ENCODE measurements at places on chromosomes 3 and 15.
A peak's percentile ranks its signal among the peaks of the same experiment; 100 is the strongest.

- DNase-seq, result no peak
Measured at GRCh38 chr3:62559831-62560445, 186.6 kb upstream of the FEZF2 start.

GRCh38 chr3:57094575-57094974 is 34.1 kb downstream of the SPATA12 start:
- no peak for DNase-seq

GRCh38 chr3:135807879-135808278 is 157.6 kb upstream of the PPP2R3A start:
- DNase-seq, result no peak

GRCh38 chr3:192060160-192060781 is 599.3 kb downstream of the PYDC2 start:
- DNase-seq, result no peak

DNA sequence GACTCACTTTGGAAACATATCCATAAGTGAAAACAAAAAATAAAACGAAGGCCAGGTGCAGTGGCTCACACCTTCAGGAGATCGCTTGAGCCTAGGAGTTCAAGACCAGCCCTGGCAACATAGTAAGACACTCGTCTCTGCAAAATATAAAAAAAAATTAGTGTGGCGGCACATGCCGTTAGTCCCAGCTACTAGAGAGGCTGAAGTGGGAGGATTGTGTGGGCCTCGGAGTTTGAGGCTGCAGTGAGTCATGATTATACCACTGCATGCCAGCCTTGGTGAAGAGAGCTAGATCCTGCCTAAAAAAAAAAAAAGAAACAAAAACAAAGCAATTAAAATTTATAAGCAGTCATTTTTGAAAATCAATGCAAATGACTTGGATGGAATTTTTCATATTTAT is 54.7 kb upstream of the NANOGP8 start:
- DNase-seq, result no peak

DNA sequence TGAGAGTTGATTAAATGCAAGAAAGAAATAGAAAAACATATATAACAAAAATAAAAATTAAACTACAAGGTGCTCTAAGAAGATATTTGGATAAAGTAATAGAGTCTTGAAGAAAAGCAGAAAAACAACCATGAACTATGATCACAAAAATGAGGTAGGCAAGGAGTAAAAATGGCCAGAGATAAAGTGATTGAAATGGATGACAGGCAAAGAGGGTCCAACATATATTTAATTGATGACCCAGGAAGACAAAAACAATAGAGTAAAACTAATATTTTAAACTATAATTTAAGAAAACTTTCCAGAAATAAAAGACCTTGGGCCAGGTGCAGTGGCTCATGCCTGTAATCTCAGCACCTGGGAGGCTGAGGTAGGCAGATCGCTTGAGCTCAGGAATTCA is 22.1 kb upstream of the WDR49 start:
- DNase-seq, result no peak

DNA sequence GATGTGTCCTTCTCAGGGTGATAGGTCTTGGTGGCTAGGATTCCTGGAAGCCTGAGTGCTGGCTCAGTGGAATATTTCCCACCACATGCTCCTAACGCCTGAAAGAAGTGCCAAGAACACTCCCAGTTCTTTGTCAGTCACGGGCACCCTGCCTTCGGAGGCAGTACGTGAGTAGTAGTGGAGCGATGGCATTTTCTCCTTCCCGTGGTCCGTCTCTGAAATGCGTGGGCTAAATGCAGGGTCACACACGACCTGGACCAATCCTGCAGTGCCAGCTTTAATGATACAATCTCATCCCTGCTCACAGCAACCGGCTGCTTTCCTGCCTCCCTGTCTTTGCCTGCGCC is 14.5 kb downstream of the H1-8 start:
- no peak for DNase-seq

DNA sequence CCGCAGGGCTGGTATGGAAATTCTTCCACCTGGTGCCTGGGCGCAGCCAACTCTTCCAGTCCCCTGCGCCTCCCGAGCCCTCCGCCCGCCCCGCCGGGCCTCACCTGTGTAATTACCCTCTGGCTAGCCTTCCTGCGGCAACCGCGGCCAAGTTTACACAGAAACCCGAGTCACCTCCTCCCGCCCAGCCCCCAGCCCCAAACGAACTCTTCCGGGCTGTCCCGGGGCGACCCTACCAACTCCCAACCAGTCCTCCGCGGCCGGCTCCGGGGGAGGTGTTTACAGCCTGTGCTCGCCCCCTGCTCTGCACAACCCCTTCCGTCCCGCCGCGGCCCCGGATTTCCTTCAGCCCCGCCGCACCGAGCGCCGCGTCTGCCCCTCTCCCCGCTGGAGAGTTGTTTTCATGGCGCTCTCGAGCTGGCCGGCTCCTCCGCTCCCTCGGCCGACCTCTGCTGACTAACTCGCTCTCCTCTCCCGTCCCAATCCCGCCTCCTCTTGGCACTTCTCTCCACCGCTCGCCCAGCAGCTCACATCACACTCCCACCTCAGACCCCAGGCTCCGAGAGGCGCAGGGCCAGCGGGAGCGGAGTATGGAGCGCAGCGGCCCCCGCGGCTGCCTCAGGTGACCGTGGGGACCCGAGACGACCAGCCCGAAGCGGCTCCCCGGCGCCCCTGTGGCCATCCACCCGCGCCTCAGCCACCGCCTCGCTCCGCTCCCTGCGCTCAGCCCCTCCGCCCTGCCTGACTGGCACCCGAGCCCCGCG is 538 bp downstream of the ATOSA start:
- DNase-seq, result peak; percentile 63

GRCh38 chr15:44370830-44371229 is 56.6 kb upstream of the CTDSPL2 start:
- no peak for DNase-seq

GRCh38 chr3:175107231-175107630 is 248.1 kb downstream of the NAALADL2 start:
- no peak for DNase-seq

DNA sequence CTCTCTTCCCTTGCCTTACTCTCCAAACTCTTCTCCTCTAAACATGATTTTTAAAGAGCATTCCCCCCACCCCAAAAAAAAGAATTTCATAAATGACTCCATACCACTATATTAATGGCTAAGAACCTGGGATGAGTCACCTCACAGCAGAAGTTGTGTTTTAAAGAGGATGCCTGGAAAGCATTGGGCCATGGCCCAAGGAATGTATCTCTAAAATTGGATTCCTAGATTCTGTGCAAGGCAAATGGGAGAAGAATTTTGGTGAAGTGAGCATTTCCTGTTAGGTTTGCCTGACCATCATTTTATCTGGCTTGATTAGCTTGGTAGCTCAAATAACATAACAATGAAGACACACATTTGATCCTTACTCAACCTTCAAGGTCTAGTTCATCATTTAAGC is 251.4 kb downstream of the NR1D2 start:
- DNase-seq, result no peak

DNA sequence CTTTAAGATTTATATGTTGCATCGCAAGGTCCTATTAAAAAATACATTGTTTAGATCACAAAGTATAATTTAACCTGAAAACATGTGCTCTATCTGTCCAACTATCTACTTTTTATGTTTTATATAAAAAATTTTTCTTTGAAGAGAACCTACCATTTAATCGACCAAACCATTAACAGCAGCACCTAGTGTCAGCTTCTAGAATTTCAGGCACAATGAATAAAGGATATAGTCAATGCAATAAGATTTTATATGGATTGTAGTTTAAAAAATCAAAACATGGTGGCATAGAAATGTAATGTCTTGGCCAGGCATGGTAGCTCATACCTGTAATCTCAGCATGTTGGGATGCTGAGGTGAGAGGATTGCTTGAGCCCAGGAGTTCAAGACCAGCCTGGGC is 313.7 kb downstream of the GAP43 start:
- no peak for DNase-seq

GRCh38 chr3:58630076-58630709 is 36.4 kb downstream of the FAM3D start:
- DNase-seq, result no peak

DNA sequence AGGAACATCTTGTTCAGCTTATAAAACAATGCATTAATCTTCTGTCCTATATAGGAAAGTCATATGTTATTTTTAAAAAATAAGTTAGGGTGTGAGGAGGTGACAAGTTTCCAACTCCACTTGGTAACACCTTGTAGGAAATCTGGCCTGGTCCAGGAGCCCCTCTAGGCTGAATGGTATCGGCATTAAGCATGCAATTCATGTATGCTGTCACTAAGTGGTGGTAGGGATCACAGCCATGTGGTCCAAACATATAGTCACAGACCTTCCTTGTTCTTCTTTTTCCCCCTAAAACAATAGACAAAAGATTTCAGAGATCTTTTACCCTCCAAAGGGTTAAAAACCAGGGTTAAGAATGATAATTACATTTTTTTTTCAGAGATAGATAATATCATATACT is 4.2 kb upstream of the APBA2 start:
- no peak for DNase-seq

- no peak for DNase-seq
Measured at GRCh38 chr3:134643150-134643675, 7.6 kb downstream of the KY start.

DNA sequence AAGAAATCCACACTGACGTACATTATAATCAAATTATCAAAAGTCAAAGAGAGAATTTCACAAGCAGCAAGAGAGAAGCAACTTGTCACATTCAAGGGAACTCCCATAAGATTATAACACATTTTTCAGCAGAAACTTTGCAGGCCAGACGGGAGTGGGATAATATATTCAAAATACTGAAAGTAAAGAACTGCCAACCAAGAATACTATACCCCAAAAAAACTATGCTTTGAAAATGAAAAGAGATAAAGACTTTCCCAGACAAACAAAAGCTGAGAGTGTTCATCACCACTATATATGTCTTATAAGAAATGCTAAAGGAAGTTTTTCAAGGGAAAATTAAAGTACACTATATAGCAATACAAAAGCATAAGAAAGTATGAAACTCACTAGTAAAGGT is 91.5 kb upstream of the PPP2R3A start:
- no peak for DNase-seq

- DNase-seq, result no peak
Measured at GRCh38 chr3:151979906-151980305, 106.5 kb downstream of the SUCNR1 start.

DNA sequence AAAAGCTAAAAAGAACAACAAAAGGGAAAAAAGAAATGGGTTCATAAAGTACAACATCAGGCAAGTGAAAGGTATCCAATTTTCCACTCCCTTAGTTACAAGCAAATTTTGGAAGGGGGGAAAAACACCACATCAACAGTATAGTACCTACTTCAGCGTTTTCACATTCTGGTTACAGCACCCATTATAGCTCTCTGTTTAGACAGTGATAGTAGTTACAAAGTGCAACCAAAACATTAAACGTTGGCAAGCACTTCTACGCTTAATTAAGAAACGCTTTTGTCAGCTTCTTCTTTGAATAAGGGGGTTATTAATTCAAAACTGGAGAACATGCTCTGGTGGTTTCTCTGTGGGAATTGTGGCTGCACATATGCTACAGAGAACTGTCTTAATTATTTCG is 180.2 kb downstream of the VPS13C start:
- DNase-seq, result no peak

DNA sequence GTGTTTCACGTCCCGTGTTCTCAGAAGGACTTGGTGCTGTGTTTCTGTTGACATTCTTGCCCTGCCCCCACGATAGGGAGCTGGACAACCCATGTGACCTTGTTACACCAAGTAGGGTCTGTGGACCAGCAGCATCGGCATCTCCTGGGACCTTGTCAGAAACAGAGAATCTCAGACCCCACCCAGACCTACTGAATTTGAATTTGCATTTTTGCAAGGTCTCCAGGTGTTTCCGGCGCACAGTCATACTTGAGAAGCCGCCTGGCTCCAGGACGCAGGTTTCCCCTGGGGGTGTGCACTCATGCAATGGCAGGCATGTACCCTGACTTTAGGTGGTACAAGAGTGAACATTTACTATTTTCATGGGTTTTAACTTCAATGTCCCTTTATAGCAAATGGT is 117.9 kb downstream of the TLE3 start:
- DNase-seq, result no peak

DNA sequence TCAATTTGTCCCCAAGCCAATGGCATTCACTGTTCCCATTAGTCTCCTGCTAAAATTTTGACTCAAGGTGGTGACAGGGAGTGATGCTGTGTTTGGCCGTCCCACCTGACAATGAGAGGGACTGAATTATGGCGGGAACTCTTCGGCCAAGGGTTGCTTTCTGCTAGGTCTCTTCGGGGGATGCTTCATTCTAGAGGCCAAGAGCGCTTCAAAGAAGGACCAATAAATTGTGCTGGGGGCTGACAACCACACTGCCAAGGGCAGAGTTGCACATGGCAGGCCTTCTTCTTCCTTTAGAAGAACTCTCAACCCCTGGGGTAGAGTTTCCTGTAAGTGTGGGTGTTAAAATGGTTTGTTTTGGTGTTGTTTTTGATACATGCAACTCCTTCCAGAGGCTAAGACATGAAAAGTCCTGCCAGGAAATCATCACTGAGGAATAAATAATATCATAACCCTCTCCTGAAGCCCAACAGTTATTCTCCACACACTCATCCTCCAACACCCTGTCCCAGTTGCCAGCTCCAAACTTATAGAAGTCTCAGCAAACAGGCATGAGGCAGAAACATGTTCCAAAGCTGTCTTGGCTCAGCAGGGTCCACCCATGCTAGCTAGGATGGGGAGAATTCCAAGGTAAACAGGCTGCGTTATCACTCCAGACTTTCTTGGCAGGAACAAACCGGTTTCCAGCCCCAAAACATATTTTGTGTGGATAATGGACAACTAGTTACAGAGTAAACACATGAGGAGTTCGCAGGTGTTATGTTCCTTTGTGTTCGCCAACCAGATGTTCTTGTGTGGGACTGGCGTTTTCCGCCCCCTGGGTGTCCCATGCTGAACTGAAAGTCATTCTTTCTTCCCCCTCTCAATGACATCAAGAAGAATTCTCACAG is 396.7 kb upstream of the RGMA start:
- DNase-seq, result no peak

DNA sequence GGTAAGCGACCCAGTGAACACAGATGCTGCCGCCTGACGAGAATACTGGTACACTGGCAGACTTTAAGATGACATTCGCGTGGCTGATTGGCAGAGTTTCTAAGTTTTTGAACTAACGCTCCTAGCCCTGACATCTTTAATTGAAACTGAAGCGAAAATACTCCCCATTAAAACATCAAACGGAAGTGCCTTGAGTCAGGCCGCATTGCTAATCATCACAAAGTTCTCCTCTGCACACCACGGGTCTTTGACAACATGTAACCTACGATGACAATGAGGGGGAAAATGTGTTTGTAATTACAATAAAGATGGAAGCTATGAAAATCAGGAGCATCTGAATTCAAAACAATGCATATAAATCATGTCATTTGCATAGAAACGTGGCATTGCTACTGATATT is 44.5 kb downstream of the ATP13A4 start:
- no peak for DNase-seq

GRCh38 chr3:30286811-30287210 is 319.6 kb upstream of the TGFBR2 start:
- DNase-seq, result no peak

DNA sequence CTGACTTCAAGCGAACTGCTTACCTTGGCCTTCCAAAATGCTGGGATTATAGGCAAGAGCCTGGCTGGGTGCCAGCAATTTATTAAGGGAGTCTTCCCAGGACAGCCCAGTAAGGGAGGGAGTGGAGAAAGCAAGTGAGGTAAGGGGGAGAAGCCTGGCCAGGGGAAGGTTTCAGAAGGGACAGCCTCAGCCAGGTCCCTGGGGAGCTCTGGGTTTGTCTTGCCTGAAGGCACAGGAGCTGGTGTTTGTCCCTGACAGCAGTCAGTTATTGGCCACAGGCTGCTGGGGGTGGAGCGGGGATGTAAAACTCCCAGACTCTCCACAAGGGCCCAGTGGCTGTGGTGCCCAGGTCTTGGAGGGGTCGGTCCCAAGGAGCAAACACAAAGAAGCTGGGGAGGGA is 33.0 kb upstream of the CDCP1 start:
- DNase-seq, result no peak
